Stimulated activated CD4-positive, alpha-beta T cell treated with anti-CD3 and anti-CD28 coated beads, Interleukin-12 subunit alpha, Interleukin-12 subunit beta, amount 100 ng/mL, for 4 hours (primary cell): ENCODE measurements at places on chromosomes 11 and 22.

DNA sequence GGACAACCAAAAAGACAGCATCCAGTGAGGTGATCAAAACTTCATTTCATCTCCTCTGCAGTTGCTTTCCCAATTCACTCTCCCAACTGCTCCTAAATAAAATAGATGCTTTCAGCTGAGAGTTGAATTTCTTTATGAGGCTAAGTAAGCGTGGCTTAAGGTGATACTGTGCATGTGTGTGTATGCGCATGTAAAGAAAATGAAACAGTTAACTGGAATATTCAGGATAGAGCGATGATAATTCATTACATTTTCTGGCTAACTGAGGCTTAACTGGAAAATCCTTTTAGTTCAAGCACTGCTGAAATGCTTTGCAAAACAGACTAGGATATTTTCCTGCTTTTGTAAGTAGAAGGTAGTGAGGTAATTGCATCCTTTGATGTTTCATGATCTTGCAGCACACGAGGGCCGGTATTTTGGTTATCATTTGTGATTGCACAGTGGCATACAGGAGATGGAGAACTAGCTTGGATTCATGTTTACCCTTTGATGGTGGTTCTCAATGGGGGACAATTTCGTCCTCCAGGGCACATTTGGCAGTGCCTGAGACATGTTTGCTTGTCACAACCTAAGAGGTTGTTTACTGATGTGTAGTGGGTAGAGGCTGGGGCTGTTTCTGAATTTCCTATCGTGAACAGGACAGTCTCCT is 71.2 kb downstream of the ZBTB16 start:
- no peak for DNase-seq

- DNase-seq, result no peak
Measured at GRCh38 chr11:60378354-60378753, at the start of gene MS4A7. Gene MS4A7, plus strand, starts transcription at chr11:60378532. Its CDS starts 4,610 bp downstream, at chr11:60383142.

- DNase-seq, result no peak
Measured at GRCh38 chr11:88204353-88204752, 29.1 kb upstream of the RAB38 start.

DNA sequence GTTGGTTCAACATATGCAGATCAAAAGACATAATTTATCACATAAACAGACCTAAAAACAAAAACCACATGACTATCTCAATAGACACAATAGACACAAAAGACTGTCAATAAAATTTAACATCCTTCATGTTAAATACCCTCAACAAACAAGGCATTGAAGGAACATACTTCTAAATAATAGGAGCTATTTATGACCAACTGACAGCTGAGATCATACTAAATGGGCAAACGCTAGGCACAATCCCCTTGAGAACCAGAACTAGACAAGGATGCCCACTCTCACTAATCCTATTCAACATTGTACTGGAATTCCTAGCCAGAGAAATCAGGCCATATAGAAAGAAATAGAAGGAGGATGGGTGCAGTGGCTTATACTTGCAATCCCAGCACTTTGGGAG is 50.3 kb upstream of the GLYAT start:
- DNase-seq, result no peak

- DNase-seq, result no peak
Measured at GRCh38 chr22:27431081-27431480, 370.5 kb downstream of the MN1 start.

- no peak for DNase-seq
Measured at GRCh38 chr11:71189768-71190315, 62.5 kb downstream of the SHANK2 start.

DNA sequence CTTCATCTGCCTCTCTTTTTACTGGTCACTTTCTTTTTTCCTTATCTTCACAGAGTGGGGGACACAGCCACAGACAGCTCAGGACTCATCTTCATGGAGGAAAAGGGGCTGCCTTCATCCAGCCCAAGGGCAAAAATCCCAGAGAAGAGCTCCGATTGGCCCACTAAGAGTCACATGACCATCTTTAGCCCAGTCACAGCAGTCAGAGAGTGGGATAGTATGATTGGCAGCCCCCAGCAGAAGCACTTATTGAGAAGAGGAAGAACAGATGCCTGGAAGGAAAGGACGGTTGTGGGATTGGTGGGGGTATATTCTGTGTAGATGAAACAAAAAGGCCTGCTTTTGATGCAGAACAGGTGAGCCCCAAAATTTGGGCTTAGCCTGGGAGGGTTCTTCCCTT is 77.8 kb downstream of the MN1 start:
- DNase-seq, result no peak

- DNase-seq, result no peak
Measured at GRCh38 chr11:76838678-76839068, 22.0 kb upstream of the ACER3 start.

GRCh38 chr11:9739123-9739900 is 75.4 kb downstream of the SWAP70 start:
- DNase-seq, result no peak

DNA sequence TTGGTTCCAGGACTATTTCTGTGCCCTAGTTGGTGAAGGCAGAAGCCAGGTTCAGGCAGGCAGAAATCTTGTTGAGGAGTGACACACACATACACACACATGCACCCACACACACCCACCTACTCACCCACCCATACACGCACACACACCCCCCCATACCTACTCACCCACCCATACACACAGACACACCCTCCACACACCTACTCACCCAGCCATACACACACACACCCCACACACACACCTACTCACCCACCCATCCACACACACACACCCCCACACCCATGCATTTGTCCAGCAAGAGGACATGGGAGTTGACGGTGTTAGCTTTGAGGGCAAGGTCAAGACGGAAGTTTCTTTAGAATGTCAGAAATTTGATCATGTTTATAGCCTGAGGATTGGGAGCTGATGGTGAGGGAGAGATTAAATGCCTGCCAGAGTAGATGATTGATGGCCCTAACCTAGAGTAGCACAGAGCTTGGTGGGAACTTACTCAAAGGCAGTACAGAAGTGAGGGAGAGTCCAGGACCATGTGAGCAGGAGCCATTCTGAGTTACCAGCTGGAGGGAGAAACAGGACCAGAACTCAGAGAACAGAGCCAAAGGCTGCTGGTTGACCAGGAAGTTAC is 68.9 kb downstream of the CYB5R2 start:
- no peak for DNase-seq

DNA sequence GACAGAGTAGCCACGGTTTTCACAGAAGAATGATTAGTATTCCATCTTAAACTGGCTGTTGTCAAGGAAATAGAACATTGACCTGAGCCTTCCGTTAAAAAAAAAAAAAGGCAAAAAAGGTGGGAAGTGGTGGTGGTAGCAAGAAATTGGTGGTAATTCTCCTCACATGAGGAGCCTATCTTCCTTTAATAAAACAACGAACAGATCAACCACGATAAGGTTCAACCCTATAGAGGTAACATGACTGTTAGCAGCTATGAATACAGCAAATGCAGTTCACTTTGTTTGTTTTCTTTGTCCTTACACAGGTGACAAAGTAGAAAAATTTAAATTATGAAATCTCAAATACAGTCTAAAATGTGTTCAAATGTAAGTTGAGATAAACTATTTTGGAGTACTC is 181.6 kb downstream of the TTC28 start:
- DNase-seq, result no peak

- DNase-seq, result no peak
Measured at GRCh38 chr11:60780065-60780464, 5.1 kb upstream of the MS4A10 start.

GRCh38 chr11:80967649-80968048 is 1526.8 kb upstream of the TENM4 start:
- DNase-seq, result no peak

DNA sequence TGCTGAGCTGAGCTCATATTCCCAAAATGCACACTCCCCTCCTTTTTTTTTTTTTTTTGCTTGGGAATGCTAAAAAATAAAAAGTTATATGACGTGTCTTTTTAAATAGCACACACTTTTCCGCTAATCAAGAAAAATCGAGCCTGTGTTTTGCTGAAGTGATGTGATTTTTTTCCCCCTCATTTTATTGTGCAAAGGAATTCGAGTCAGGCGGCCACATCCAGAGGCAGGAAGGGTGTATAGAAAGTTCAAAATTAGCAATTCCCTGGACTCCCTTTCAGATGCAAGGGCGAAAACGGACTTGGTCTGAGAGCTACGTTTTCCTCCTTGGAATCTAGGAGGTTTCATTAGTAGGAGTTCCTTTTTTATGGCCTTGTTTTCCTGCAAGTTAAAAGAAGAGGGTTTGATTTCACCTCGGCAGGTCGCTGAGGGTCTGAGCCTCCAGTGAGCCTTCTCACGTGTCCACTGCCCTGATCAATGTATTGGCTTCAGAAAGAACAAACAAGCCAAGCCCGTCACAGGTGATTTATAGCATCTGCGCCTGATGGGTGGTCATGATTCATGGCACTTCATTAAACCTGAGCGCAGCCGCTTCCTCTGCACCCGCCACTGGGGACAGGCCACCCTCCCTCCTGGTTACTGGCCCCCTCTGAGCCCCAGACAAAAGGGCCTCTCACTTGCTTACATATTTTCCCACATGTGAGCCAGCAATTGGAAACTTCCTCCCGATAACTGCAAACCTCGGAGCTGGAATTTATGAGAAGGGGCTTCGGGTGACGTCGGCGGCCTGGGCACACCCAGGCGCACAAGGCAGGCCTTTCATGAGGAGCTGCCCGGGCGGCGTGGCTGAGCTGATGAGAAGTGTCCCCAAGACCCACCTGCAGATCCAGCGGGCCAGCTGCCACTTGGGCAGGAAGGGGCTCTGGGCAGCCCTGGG is 64.4 kb upstream of the LINC01488 start:
- no peak for DNase-seq

DNA sequence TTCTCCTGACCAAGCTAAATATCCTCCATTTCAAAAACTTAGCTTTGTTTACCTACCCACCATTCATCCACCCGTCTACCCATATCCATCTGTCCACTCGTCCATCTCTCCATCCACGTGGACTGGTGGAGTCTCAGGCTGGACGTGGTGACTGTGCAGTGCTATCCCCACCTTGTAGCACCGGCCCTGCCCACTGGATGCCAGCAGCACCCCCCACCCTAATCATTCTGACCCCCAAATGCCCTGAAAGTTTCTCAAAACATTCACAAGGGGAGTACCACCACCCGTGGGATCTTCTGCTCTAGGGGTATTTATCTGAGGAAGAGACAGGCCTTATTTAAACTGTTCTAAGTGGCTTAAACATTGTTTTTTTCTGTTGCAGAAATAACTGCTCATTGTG is 206.4 kb downstream of the TBC1D22A start:
- no peak for DNase-seq

GRCh38 chr11:19816817-19817216 is 104.2 kb downstream of the NAV2 start:
- no peak for DNase-seq

- no peak for DNase-seq
Measured at GRCh38 chr22:26494506-26494905, 10.8 kb downstream of the SRRD start.

DNA sequence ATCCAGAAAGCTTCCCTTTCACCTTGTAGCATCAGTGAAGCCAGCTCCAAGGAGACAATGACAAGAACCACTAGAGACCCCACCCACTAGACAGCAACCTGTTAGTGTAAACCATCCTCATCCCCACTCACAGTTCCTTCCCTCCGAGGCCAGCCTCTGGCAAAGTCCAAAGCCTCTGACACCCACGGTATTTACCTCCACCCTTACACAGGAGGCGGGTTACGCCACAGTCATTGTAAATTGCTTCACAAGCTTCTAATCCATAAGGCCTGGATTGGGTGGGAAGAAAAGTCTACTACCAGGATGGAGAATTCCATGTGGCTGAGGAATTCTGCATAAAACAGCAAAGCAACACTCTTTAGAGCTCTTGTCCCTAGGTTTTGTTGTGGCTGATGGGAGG is 287.4 kb downstream of the BUD13 start:
- DNase-seq, result no peak

GRCh38 chr11:117232092-117232878 is at the start of gene RNF214:
Gene RNF214, plus strand, starts transcription at chr11:117232671. Its CDS starts 1,602 bp downstream, at chr11:117234273.
- DNase-seq, result peak; percentile 79

- no peak for DNase-seq
Measured at GRCh38 chr22:36334821-36335603, 52.8 kb downstream of the MYH9 start.

DNA sequence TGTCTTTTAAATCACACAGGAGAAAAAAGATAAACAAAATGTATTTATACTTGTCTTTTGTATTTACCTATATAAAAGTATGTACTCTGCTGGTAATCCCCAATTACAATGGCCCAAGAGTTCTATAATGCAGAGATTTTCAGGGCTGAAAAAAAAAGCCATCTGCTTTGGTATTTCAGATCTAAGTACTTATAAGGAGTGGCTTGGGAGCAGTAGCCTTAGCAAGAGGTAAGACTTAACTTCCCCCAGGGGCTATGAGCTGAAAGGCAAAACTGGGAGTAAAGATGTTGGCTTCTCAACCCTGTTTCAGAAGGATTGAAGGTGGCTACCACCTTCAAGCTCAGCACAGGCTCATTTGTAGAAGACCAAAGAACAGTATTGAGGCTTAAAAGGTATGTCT is 35.3 kb upstream of the EP300 start:
- no peak for DNase-seq

DNA sequence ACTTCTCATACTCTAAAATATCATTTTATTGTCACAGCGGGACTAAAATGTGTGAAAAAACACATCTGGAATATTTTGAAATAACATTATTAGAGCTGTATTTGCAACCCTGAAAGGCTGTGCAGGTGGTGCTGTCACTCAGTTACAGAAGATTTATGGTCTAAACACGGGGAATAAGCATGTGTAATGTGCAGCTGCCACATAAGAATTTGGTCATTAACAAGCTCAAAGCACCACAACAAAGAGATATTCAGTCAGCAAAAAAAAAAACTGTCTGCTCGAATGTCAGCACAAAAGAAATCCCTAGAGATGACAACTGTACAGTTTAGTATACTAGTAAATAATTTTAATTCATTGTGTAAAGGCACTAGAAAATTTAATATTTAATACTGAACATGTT is 31.3 kb downstream of the TMEM123 start:
- DNase-seq, result no peak

DNA sequence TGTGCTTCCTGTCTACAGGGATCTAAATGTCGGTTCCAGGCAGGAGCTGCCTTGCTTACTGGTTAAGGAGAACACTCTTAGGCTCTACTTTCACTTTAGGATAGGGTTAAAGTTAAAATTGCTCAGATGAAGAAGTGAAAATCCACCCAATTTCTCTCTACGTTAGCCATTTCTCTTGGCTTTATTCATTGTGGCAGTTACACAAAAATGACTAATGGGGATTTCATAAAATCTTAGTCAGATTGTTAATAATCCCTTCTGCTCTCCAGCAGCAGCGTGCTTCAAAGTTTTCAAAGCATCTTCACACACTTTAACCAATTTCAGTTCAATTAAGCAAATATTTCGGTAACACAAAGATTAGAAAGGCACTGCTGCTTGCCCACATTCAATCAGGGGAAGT is 58.4 kb upstream of the RCN1 start:
- DNase-seq, result no peak

- no peak for DNase-seq
Measured at GRCh38 chr11:100851147-100851546, 164.1 kb downstream of the ARHGAP42 start.

GRCh38 chr11:96015906-96016565 is 92.1 kb upstream of the MTMR2 start:
- no peak for DNase-seq

DNA sequence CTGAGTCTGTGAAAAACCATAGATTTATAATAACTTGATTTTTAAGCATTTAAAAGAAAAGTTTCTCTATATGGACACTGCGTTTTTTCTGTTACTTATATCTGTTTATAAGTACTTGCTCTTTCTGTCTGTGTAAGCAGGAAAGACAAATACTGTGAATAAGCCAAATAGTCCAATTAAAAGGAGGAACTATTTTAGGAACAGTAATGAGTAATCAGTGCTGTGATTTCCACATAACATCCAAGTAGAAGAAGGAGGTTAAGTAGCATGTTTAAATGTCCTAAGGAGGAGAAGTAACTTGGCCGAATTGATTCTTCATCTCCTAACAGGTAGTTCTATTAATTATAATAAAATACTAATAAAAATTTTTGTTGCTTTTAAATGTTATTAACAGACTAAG is 40.8 kb downstream of the ZNF214 start:
- DNase-seq, result no peak
